ENCODE measurements at places on chromosomes 16 and 17.

DNA sequence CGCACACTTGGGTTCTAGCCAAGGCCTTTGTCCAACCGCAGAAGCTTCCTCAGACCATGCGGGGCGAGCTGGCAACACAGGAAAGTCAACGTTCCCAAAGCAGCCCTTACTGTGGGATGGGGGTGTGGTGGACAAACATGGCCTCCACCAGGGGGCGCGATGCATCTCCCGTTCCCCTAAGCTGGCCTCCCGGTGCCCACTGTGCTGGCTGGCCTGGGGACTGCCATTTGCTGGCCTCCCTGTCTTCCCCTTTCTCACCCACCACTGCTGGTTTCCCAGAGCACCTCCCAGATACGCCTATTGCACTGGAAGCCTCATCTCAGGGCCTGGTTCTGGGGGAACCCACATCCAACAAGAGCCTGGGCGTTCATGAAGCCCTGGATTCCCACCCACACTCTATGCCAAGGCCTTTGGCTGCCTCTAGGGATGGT lies 145.3 kb downstream of the IRF8 start:
- DNase-seq: no peak

GRCh38 chr17:56157845-56158244 lies 4.6 kb downstream of the ANKFN1 start:
- DNase-seq: no peak

DNA sequence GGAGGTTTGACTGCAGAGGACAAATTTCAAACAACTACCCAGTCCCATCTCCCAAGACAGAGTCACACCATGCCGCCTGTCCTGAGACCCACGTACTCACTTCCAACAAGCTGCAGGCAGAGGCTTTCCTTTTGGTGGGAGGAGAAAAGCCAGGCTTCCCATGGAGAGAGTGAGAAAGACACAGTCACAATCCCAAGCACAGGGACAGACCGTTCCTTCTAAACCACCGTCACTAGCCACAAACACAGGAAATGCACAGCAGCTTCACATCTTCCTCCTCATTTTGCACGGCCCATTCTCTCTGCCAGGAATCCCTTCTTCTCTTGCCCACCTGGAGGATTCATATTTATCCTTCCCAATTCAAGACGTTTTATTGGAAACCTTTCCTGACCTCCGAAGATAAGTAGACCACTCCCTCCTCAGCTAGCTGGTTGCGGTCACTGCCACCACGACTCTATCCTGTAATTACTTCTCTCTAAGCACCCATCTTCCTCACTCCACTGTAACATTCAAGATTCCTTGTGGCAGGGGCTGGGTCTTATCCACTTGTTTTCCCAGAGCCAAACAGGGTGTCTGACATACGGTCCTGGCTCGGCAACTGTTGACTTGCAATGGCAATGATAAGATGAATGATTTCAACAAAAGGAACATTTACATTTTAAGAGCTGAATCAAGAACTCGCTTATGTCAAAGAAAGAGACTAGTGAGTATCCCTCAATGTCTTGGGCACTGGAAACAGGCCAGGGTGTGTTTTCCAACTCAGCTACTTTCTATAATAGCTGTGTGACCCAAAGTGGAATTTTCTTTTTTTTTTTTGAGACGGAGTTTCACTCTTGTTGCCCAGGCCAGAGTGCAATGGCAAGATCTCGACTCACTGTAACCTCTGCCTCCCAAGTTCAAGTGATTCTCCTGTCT lies 87.6 kb downstream of the XYLT1 start:
- DNase-seq: no peak

- DNase-seq: no peak
Observed at GRCh38 chr17:44004761-44005526, 522 bp downstream of the NAGS start.

DNA sequence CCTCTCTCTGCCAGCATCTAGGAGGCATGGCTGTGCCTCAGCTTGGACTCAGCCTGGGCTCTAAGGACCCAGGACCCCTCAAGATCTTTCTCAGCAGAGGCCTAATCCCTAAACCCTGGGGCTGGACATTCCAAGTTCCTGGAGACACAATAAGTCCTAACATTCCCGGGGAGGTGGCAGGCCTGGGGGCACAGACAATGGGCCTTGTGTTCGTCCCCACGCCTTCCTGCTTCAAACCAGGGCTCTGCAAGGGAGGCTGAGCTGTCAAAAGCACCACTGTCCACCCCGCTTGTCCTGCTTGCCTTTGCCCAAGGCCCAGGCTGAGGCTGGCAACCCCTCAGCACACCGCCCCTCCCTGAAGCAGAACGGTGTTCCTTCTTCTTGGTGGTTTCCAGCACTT lies 13.7 kb downstream of the SDK2 start:
- no peak for DNase-seq

DNA sequence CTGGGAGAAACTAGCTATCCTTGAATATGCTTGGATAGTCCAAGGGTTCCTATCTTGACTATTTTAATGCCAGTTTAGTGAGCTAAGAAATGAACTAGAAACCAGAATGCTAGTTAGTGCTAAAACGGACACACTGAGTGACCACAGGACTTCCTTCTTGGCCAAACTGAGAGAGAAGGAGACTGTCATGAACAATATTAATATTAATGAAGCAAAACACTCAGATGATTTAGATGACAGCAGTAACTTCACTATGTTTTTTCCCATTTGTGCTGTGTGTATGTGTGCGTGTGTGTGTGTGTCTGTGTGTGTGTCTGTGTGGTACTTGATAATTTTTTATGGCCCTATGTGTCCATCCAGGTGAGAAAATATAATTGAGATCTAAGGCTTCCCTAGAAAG lies 2.2 kb upstream of the ATXN1L start:
- no peak for DNase-seq
